HFFc6 (cell line): ENCODE measurements at places on chromosomes 1 and 21. TPM values are rescaled to one million over a fixed set of nuclear protein-coding genes. Genes with fewer than 3 reads are reported as not detected.
A peak's percentile ranks its signal among the peaks of the same experiment; 100 is the strongest.

GRCh38 chr21:27813750-27814149, 846.9 kb upstream of the ADAMTS5 start:
- peaks cover 17% of the 10 kb centered on the region for H3K4me1 ChIP-seq
- H3K4me3 ChIP-seq = peak overlapping the region; percentile 31; the same call in 1 of the 2 replicates
- peaks cover 2% of the 10 kb centered on the region; the same call in 1 of the 2 replicates for H3K27me3 ChIP-seq
- H3K27ac ChIP-seq = no peak overlapping the region

DNA sequence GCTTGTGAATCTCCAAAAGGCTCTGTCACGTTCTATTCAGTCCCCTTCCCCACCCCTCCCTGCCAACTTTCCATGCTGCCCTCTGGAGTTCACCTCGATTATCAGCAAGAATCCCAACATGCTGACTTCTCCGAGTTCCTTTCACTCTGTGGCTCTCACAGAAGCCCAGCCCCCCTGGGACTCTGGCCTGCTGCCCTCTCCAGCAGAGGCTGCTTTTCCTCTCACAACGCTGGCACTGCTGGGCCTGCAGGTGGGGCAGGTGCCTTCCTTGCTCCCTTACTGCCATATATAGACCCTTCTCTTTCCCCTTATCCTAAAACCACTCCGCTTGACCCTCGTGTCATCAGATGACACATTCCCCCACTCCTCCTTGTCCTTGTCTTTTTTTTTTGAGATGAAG, 10.2 kb upstream of the RNF186 start:
- peaks cover 15% of the 10 kb centered on the region for H3K4me1 ChIP-seq
- H3K27me3 ChIP-seq = peaks cover 2% of the 10 kb centered on the region; the same call in 1 of the 2 replicates
- DNase-seq = no peak

- no peaks in the 10 kb centered on the region for H3K27me3 ChIP-seq
- H3K4me1 ChIP-seq = peaks cover 13% of the 10 kb centered on the region
- H3K4me3 ChIP-seq = no peak overlapping the region
These were observed 144.5 kb downstream of the NTMT2 start for GRCh38 chr1:170290276-170290675.

The ENO1 gene
- total RNA-seq = 1,321 to 1,702 TPM (median 1,603 TPM) in 3 replicates

The NCAM2 gene
- total RNA-seq = 2.8 to 9.9 TPM (median 3.7 TPM) in 3 replicates

- peak overlapping the region; percentile 56 for H3K4me3 ChIP-seq
- H3K36me3 ChIP-seq = no peaks in the 10 kb centered on the region
- peak; percentile 50 for DNase-seq
- peaks cover 21% of the 10 kb centered on the region for H3K4me1 ChIP-seq
These were observed 35.9 kb upstream of the CTTNBP2NL start for GRCh38 chr1:112359961-112360767.

GRCh38 chr1:38139738-38140487, 93.3 kb upstream of the POU3F1 start:
- peaks cover 34% of the 10 kb centered on the region for H3K4me1 ChIP-seq
- no peaks in the 10 kb centered on the region for H3K36me3 ChIP-seq
- no peak overlapping the region for H3K4me3 ChIP-seq
- DNase-seq = no peak

The GBP6 gene
- not detected in 3 replicates for total RNA-seq

DNA sequence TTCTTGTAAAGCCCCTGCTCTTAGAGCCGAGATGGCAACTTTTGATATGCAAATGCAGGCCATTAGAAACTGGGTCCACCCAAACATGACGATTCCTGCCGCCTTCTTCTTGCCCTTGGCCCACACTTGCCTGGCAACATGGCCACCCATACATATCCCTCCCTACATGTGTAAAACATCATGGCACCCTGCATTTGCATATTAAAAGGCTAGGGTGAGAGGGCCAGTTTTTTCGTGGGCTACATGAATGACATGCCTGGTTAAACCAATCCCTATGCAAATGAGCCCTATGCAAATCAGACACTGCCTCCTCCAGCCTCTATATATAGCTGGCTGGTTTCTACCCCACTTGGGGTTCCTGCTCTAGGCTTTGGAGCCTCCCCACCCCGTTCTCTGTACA, 18.8 kb downstream of the PLA2G2A start:
- DNase-seq = no peak
- no peaks in the 10 kb centered on the region for H3K36me3 ChIP-seq
- peaks cover 57% of the 10 kb centered on the region for H3K27me3 ChIP-seq
- no peaks in the 10 kb centered on the region for H3K4me1 ChIP-seq
- no peak overlapping the region for H3K4me3 ChIP-seq
- no peak overlapping the region for H3K27ac ChIP-seq

DNA sequence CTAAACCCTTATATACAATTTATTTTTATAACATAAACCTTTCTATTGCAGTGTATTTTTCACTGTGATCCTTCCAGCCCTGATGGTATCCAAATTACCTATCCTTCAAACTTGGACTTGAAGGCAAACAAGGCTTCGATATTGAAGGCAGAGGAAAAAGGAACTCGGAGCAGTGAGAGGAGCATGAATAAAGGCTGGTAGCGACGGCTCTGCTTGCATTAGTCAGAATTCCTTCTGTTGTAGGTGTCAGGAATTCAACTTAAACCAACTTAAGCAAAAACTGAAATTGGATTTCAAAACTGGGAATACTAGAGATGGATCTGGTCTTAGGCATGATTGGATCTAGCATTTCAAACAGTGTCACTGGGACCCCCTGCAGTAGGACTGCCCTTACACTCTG, 17.8 kb upstream of the SSX2IP start:
- no peak for DNase-seq
- H3K4me3 ChIP-seq = no peak overlapping the region
- 0 out of 2 replicates have a peak overlapping the region, but pooled peaks have one; percentile 10 for H3K27ac ChIP-seq
- H3K27me3 ChIP-seq = no peaks in the 10 kb centered on the region
- 0 out of 2 replicates have a peak, but pooled peaks cover 5% of the 10 kb centered on the region for H3K36me3 ChIP-seq
- peaks cover 29% of the 10 kb centered on the region for H3K4me1 ChIP-seq

The SPRR2E gene
- total RNA-seq = not detected in 2 replicates

The NBPF3 gene
- 16.2 to 20.7 TPM (median 16.5 TPM) in 3 replicates for total RNA-seq

GRCh38 chr1:36624466-36624865, 141.8 kb upstream of the CSF3R start:
- H3K36me3 ChIP-seq = no peaks in the 10 kb centered on the region
- no peak for DNase-seq
- peaks cover 11% of the 10 kb centered on the region for H3K27me3 ChIP-seq
- no peak overlapping the region for H3K27ac ChIP-seq
- no peak overlapping the region for H3K4me3 ChIP-seq

DNA sequence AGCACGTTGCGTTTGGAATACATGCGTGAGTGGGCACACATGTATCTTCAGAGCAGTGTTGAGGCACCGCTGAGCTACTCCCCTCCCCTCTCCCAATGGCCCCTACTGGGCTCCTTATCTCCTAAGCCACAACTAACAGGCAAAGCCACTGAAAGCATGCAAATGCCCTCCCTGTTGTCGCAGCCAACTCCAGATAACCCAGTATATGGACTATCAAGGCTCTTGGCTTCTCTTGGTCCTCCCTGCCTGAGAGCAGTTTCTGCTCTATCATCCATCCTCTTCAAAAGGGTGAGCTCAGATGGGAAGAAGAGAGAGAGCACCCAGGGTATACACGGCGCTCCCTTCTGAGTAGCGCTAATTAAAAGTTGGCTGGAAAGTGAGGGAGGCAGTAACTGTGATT, 58.5 kb upstream of the CNTN2 start:
- no peaks in the 10 kb centered on the region for H3K36me3 ChIP-seq
- H3K27ac ChIP-seq = no peak overlapping the region
- peaks cover 39% of the 10 kb centered on the region for H3K27me3 ChIP-seq
- DNase-seq = no peak
- H3K4me1 ChIP-seq = 0 out of 2 replicates have a peak, but pooled peaks cover 6% of the 10 kb centered on the region

- DNase-seq = no peak
- no peak overlapping the region for H3K4me3 ChIP-seq
These were observed 103.7 kb upstream of the CLDN14 start for GRCh38 chr21:36583591-36583990.

DNA sequence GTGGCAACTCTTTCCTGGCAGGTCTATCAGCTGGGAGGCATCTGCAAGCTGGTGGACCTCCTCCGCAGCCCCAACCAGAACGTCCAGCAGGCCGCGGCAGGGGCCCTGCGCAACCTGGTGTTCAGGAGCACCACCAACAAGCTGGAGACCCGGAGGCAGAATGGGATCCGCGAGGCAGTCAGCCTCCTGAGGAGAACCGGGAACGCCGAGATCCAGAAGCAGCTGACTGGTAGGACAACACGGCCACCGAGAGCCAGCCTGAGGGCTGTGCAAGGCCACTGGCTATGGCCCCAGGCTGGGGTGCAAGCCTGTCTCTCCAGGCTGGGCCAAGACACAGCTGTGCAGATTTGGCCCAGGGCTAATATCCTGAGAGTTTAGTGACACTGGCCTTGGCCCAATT, 34.2 kb downstream of the PKP1 start:
- H3K27me3 ChIP-seq = peaks cover 55% of the 10 kb centered on the region
- H3K36me3 ChIP-seq = no peaks in the 10 kb centered on the region
- H3K4me1 ChIP-seq = no peaks in the 10 kb centered on the region
- DNase-seq = no peak
